ENCODE measurements at places on chromosomes 5 and 9.
A peak's percentile ranks its signal among the peaks of the same experiment; 100 is the strongest.

DNA sequence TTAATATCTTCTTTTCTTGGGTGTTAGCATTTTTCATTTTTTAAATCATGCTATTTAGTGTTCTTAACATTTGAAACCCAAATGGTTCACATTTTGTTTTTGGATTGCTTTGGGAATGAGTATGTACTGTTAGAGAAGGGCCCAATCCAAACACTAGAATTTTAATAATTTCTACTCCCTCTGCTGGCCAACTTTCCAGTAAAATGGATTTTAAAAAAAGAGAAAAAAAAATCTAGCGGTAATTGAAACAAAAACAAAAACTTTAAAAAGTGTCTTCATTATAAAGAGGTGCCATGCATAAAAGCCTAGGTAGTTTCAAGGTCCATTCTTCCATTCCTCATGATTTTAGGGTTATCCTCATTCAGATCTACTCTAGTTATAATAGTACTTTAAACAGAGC lies 32.1 kb upstream of the RICTOR start:
- peak; percentile 9 for DNase-seq

DNA sequence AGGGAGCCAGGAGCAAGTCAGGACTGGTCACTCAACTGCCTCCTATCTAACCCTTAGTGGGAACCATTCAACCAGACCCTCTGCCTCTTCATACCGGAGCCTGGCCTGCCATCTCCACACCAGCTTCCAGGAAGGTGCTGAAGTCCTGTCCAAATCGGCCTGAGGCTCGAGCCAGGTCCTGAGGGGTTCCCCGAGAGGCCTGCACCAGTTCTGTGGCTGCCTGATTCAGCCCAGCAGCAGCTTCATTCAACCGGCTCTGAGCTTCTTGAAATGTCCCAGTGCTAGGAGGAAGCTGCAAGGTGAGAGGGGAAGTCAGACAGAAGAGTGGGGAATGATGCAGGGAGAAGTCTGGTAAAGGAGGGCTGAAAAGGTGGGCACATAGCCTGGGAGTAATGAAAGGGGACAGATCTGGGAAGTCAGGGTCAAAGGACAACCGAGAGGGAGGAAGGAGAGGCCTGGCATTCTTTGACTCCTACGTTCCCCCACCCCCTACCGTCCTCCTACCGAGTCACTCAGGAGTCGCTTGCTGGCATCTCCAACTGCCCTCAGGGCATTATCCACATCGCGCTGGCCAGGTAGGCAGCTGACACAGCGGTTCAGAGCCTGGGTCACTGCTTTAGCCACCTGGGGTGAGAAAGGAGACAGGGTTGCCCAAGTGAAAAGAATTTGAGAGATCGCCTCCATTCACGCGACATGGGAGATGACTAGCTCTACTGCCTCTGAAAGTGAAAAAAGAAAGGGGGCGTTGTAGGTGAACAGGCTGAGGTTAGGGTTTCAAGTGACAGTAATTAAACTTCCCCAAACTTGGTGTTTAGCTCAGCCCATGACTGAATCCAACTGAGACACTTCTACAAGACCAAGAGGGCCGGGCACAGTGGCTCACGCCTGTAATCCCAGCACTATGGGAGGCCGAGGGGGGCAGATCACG lies 20.2 kb downstream of the TLN1 start:
- DNase-seq: no peak

GRCh38 chr5:122940890-122941289 lies 95.5 kb downstream of the SNX24 start:
- no peak for DNase-seq

GRCh38 chr9:130036099-130036498 lies 6.9 kb downstream of the FNBP1 start:
- DNase-seq: no peak

DNA sequence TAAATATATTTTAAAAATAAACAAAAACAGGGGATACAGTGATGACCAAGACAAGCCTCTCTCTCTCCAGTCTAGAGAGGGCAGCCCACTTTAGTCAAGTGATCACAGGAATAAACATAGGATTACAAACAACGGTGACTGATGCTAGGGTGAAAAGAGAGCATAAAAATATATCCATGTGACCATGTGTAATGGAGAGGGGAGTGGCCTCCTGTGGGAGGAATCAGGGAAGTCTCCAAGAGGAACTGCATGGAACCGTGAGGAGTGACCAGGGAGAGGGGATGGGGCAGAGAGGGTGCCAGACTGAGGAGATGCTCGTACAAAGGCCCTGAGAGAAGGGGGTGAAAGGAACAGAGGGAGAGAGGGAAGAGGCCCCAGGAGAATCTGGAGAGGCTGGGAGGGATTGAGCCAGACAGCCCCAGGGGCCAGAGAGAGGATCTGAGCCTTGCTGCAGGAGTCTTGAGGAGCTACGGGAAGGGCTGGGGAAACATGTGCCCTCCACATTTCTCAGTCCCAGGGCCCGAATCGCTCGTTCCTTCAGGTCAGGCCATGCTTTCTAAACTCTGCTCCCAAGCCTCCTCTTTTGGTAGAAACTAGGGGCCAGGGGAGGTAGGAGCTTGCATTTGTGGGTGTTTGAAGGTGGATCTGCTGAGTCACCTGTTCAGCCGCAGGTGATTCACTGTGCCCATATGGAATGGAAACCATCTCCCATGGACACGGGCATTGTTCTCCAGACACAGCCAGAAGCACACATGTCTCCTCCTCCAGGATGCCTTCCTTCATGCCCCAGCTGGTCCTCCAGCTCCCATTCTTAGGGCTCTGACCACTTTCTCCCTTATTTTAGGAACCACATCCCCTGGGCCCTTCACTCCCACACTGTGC lies 63.8 kb downstream of the PAX5 start:
- DNase-seq: no peak

DNA sequence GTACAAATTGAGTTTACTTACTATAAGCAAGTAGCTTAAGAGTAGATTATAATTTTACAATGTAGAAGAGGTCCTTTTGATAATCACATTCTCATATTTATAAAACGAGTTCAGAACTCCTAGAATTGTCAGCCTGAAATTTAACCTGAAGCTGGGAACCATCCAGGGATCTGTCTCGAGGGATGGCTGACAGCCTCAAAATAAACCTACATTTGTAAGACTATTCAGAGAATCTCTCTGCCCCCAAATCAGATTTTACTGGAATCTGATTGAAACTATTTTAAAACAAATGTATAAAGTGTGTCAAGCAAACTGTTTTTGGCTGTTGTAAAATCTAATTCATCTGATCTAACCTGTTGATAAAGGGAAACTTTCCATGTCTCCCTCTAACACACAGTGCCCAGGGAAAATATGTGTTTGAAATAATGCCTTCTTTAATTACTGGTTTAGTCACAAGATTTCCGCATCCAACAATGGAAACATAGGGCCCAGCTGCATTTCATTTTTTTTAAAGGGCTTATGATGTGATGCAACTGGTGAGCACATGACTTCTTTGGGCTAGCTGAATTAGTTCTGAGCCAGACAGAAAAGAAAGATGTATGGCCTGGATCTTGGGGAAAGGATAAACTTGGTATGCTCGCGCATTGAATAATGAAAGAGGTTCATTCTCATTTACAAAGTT lies 30.3 kb downstream of the SLC25A46 start:
- DNase-seq: no peak

DNA sequence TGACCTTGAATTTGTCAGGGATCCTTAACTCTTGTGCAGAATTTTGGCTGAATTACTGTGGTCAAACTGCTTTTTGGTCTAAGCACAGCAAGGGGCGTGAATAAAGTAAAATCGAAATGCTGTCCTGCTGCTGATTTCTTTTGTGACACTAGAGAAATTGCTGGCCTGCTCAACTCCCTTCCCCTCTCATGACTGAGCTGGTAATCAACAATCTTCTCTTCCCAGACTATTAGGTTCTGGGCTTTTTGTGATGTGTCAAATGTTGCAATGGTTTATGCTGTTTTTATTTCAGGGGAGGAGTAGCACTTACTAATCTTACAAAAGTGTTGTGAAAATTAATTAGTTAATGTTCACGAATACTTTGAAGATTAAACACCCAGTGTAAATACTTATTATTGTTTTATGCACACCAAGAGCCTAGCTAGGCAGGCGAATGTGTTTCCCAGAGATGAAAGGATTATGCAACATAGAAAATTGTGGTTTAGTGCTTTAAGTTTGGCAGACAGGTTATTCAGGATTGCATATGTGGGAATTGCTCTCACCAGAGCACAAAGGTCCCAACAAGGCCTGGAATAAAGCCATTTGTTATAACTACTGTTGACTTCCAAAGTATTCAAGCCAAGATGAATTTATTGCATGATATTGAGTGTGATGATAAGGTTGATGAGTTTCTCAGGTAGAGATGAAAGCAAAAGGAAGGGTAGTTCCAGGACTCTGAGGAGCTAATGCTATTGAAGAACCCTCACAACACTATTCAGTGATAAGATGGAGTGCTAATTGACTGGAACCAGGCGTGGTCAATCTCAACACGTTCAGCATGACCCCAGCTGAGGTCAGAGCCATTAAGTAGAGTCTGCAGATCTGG lies 280.7 kb upstream of the ZNF608 start:
- no peak for DNase-seq

GRCh38 chr5:115050866-115051265 lies 118.8 kb downstream of the TRIM36 start:
- no peak for DNase-seq

- DNase-seq: no peak
These were observed 47.9 kb upstream of the TRPC7 start for GRCh38 chr5:136413196-136413595.

DNA sequence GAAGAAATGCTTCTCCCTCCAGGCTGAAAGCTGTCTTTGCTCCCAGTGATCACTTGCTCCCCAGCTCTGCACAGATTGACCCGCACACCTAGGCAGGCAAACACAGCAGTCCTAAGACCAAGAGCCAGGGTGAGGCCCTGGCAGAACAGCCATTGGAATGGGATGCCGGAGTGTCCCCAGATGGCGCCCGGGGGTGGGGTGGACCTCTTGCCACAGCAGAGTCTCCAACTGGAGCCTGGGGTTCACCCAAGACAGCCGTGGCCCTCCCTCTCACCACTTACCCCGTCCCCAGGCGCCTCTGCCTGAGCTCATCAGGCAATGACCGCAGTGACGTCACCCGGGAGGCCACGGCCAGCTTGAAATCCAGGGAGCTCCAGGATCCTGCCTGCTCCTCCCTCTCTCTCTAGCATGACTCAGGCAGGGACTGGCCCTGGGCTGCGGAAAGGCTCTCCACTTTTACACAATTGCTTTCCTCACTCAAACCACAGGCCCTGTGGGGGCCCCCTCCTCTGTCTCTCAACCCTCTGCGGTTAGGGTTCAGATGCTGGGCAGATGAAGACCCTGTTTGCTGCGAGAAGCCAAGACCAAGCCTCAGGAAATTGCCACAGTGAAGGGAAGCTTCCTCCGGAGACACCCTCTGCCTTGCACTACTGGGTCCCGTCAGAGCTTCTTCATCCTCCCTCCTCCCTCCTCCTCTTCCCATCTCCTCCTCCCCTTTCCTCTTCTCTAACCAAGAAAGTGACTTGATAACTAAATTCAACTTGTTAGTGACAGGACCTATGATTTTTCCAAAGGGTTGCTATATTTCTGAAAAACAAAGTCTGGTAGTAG lies 24.3 kb upstream of the PTGES start:
- DNase-seq: peak; percentile 9

- DNase-seq: no peak
These were observed 234.6 kb downstream of the GADD45G start for GRCh38 chr9:89839449-89839848.

DNA sequence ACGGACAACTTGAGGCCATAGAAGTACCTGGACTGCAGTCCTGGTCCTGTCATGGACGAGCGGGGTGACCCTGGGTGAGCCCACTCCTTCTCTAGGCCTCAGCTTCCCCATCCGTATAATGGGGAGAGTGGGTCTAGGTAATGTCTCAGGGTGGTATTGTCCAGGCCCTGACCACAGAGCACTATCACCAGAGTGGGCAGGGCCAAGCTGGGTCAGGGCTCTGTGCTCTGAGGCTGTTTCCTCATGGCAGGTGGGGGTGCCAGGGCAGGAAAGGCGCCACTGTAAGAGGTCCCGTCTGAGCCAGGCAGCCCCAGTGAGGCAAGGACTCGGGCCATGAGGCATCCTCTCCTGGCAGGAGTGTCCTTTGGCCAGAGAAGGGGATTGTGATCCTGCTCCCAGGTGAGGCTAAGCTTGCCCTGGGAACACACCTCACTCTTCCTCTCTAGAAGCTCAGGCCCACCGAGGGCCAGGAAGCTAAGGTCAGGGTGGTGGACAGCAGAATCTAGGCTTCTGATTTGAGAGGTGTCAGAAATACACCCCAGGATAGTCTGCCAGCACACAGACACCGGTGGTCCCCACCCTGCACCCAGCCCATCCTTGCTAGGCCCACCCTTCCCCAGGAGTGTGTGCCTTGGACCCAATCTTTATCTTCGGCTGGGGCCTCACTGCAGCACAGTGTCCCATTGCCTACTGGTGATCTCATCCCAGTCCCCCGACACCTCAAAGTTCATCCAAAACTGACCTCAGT lies 1.5 kb upstream of the MYOZ3 start:
- no peak for DNase-seq

- DNase-seq: no peak
These were observed 228.3 kb downstream of the PDE4D start for GRCh38 chr5:59665086-59665831.

DNA sequence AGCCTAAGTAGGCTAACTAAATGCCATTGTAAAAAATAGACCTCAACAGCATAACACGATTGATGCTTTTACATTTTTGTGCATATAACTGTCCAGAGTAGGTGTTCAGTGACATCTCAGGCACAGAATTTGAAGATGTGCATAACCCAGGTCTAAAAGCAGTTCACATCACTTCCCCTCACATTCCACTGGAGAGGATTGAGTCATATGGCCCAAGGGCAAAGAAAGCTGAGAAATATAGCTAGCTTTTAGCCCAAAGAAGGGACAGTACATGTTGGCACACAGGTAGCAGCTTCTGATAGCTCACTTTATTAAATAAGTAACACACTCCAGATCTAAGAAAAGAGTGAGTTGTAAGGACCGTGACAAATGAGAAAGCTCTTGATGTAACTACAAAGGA lies 2259.5 kb upstream of the WWC1 start:
- DNase-seq: no peak

- DNase-seq: no peak
These were observed 142.9 kb downstream of the NFIB start for GRCh38 chr9:14170973-14171596.

- no peak for DNase-seq
These were observed 2300.3 kb downstream of the MAT2B start for GRCh38 chr5:165805756-165806155.

GRCh38 chr5:93150311-93151012 lies 430.6 kb downstream of the NR2F1-AS1 start:
- no peak for DNase-seq

GRCh38 chr5:61394078-61394704 lies 62.1 kb downstream of the ZSWIM6 start:
- no peak for DNase-seq

GRCh38 chr5:138752341-138752950 lies 779 bp upstream of the CTNNA1 start:
- no peak for DNase-seq

GRCh38 chr5:82164977-82165713 lies 113.0 kb downstream of the RPS23 start:
- no peak for DNase-seq

- DNase-seq: no peak
These were observed 375.8 kb downstream of the GADD45G start for GRCh38 chr9:89980600-89980999.

DNA sequence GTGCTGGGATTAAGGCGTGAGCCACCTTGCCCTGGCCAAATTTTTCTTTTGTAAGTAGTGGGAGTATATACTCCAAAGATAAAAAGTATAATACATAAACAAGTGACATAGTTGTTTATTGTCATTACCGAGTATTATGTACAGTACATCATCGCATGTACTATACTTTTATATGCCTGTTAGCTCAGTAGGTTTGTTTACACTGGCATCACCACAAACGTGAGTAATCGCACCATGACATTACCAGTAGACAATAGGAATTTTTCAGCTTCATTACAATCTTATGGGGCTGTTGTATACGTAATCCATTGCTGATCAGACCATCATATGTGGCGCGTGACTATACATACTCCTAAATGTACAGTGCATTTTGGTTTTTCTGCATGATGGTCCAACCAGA lies 9.8 kb downstream of the SECISBP2 start:
- no peak for DNase-seq

Measured in central memory CD4-positive, alpha-beta T cell (primary cell).